ENCODE measurements at places on chromosomes 7 and 10. TPM values are rescaled to one million over a fixed set of nuclear protein-coding genes. Genes with fewer than 3 reads are reported as not detected.
A peak's percentile ranks its signal among the peaks of the same experiment; 100 is the strongest.

DNA sequence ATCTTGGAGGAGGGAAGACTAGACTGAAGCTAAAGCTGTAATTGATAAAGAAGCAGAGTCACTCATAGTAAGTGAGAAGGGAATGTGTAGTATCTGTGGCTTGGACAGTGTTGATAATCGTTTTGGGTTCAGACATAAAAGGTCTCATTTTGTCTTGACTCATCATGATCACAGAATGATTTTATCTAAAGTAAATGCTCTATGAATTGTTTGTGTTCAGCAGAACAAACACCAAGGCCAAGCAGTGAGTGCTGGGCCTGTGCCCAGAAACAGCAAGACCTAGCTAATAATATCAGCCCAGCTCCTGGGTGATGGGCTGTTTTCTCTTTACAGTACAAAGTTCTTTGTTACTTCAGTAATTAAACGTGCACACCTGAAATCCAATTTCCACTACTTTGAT, 26.7 kb upstream of the CD36 start:
- peak; percentile 59 for DNase-seq

ELFN1 gene
- total RNA-seq, result not detected

ZWINT gene
- total RNA-seq, result 5.5 TPM

GRCh38 chr7:149626972-149627371, 129.4 kb upstream of the ZNF746 start:
- DNase-seq, result no peak

DNA sequence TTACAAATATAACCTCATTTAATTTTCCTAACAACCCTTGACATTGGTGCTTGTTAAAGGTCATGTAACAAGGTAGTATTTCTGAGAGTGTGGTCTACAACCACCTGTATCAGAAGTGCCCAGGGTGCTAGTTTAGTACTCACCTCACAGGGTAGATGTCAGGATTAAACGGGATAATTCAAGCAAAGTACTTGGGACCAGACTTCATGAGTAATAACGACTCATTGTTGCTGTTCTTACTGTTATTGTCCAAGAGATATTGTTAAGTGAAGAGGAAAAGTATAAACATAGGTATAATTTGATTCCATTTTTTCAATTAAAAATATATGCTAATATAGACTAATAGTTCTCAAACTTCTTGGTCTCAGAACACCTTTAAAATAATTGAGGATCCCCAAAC, 179.3 kb downstream of the WNT2 start:
- no peak for DNase-seq

UPK3BL2 gene
- total RNA-seq, result 1.9 TPM

DRGX gene
- total RNA-seq, result not detected

DNA sequence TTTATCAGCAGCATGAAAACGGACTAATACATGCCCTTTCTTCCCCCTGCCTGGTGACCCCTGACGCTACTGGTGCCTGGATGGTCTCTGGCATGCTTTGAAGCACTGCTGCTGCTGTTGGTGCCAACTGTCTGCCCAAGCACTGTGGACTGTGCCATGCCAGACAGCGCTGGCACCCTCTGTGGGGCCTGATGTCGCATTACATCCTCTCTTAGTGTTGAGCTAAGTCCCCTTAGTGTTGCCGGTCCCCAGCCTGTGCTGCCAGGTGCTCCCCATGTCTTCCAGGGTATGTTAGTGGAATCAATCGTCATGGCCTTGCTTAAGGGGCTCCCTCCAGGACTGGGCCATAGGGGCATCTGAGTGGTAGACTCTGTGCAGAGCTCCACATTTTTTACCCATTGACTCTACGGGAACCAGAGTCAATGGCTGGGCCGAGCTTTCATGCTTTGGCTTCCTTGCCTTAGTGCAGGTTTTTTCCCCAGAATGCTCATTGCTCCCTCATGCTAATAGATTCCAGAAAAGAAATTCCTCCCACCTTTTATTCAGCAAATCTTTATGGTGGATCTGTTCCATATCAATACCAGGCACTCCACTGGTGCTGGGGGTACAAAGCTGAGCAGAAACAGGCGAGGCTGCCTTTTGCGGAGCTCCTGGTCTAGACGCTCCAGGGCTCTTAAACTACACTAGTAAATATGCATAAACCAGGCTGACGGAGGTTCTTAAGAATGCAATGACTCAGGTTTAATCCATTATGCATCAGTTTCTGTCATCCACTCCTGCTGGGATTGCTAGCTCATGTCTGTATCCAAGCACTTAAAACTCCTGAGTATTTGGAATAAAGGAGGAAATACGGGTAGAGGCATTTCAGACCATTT, 21.8 kb upstream of the MRC1 start:
- DNase-seq, result peak; percentile 79

DNA sequence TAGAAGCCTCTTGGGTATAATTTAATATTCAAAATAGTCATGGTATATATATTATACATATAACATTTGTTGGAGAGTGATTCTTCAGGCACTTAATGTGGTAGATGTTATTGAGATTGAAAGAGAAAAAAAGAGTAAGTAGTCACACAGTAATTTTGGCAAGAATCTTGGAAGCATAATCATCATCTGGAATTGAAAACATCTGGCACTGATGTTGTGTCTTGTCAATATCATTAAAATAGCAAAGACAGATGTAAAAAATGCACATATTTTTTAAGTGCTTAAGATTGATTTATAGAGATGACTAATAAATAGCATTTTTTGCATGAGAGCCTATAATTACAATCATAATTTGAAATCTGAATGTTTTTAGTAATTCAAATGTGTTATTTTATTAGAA, 9.5 kb downstream of the SEMA3D start:
- DNase-seq, result no peak

DNA sequence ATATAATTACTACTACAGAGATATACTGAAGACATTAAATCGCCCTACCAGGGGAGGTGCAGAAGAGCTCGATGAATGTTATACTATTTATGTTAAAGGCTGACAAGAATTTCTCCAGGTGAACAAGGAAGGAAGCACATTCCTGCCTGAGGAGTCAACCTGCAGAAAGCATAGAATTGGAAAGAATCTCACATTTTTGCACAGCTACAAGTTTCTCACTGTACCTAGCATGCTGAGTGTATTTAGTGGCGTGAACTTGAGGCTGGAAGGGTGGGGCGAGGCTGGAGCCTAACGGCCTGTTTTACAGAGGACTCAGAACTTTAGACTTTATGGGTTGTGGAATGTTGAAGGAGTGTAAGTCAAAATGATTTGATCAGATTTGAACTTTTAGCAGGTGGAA, 373.6 kb upstream of the LRGUK start:
- no peak for DNase-seq

ABCB1 gene
- not detected for total RNA-seq

GRCh38 chr10:79266084-79266483, 81.2 kb upstream of the PPIF start:
- no peak for DNase-seq

DNA sequence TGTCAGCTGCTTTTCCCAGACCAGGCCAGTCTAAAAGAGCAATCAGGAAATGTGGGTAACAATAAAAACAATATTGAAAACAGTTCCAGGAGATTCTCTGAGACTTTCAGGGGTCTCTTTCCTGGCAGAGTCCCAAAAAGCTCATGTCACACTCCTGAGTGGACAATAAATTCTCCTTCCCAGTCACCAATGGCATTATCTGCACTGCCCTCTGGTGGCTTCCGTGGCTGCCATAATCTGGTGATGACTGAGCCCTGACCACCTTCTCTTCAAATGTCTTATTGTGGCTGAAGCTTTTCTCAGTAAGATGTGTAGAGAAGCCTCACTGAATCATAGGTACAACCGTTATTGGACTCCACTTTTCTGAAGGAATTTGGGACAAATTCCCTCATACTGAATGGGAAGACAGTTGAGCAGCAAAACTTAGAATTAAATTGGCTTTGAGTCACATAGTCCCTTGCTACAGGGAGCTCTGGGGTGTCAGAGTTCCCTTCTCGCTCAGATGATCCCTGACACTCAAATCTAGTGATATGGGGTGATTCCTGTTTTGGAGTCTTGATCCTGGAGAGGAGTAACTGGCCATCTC, 24.4 kb upstream of the ASAH2 start:
- peak; percentile 51 for DNase-seq

DNA sequence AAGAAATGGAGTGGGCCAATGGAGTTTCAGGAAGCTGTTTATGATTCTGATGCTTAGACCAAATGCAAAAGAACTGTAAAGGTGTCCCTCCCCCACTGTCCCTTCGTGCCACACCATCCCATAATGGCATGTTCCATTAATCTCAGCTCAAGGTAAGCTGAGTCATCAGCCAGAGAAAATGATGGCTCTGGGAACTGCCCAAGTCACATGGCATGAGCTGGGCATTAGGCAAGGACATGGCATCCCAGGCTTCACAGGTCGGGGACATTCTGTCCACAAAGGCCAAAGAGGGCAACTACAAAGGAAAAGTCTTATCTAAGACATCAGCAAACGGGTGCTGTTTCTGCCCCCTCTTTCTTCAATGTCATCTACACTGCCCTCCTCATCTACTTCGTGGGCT, 44.9 kb downstream of the DLG5 start:
- DNase-seq, result no peak

GRCh38 chr10:25877296-25877695, 56.7 kb upstream of the MYO3A start:
- no peak for DNase-seq

DNA sequence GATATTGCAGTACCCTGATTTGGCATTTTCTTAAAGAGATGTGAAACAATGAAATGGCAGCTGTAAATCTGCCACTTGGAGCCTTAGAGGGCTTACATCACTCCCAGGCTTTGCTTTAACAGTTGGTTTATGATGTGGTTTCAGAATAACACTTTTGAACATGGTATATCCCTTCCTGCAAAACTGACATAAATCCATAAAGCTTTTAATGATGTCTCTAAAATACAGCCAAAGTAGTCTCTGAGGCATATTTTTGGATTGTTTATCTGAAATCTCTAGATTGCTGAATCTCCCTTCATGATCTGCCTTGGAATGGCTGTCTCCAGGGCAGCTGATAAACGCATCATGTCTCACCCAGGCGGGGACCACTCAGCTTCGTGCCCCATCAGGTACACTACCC, 377.8 kb upstream of the C7orf33 start:
- DNase-seq, result no peak

GRCh38 chr7:43844662-43845061, 24.7 kb downstream of the MRPS24 start:
- DNase-seq, result no peak

MRLN gene
- 432 TPM for total RNA-seq

DNA sequence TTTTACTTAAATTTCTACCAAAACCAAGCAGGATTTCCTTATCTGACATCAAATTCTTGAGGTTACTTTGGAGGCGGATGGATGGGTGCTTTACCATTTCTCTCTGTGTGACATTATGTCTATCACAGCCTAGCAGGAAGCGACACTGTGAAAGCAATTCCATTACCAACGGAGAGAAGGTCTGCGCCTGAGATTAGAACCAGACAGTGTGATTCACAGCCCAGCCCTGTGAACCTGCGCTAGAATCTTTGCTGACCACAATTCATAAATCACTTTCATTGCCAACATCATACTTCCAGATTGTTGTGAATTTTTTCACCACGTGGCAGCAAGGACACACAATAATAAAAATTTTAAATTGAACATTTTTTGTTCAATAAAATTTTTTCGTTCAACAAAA, 126.5 kb downstream of the CUBN start:
- peak; percentile 84 for DNase-seq

DNA sequence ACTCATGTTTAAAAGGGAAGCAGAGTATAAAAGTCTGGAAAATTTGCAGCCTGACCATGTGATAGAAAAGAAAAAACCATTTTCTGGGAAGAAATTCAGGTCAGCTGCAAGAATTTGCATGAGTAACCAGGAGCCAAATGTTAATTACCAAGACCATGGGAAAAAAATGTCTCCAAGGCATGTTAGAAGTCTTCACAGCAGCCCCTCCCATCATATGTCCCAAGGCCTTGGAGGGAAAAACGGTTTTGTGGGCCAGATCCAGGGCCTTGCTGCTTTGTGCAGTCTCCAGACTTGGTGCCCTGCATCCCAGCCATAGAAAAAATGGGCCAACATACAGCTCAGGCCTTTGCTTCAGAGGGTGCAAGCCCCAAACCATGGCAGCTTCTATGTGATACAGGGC, 1019.6 kb upstream of the SORCS1 start:
- DNase-seq, result no peak

DNA sequence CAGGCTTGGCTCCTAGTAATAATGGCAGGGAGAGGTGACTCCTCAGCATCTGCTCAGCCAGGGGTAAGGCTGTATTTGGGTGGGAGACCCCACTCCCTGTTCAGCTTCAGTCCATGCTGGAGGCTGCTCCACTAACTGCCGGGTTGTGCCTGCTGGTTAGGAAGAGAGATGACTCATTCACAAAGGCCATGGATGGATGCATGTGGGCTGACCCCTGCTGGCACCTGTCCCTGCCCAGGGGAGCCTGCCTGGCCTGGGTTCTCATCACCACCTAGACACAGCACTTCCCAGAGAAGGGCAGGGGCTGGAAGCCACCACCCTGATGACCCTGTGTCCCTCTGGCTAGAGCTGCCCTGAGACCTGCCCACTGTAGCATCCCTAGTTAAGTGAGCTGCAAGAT, 59.0 kb downstream of the VSTM4 start:
- peak; percentile 65 for DNase-seq

VSTM4 gene
- 25.2 TPM for total RNA-seq

DNA sequence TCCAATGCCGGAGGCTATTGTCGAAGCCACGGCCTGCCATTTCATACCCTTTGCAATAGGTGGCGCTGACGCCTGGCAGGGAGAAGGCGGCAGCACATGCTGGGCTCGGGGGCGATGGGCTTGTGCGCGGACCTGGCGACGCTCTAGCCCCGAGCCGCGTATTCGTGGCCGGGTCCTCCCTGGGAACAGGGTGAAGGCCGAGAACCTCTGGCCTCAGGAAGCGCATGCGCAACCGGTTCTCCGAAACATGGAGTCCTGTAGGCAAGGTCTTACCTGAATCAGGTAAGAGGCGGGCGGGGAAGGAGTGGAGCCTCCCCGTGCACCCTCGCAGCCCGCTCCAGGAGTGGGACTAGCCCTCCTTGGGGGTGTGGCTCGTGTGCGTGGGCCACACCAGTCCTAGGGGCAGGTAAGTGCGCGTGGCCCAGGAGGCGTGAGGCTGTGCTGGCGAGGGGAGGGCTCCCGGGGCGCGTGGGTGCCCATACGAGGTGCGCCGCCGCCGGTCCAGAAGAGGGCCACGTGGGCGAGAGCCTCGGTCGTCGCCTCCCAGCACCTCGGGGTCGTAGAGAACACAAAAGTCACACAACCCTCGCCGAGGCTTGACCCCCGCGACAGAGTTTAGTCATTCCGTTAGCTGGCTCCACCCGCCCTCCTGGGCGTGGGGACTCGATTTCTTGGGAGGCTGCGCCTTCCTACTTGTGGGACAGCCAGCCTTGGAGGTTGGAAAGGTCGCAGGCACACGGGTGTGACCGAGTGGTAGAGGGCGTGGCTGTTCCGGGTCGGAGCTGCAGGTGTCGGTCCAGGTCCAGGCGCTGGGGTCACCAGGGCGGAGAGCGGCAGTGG, 5.6 kb upstream of the MEST start:
- DNase-seq, result no peak

CLDN15 gene
- 3.8 TPM for total RNA-seq

- DNase-seq, result no peak
Observed at GRCh38 chr10:98642281-98642680, 195.5 kb upstream of the HPS1 start.

GRCh38 chr7:138481447-138482380, 21.7 kb downstream of the TRIM24 start:
- no peak for DNase-seq

GRCh38 chr7:33326485-33326848, 197.1 kb downstream of the BBS9 start:
- DNase-seq, result no peak
